ENCODE measurements at places on chromosomes 4 and X. TPM values are rescaled to one million over a fixed set of nuclear protein-coding genes. Genes with fewer than 3 reads are reported as not detected.

- no peak for DNase-seq
Measured at GRCh38 chr4:123449362-123449761, 52.8 kb downstream of the SPRY1 start.

DNA sequence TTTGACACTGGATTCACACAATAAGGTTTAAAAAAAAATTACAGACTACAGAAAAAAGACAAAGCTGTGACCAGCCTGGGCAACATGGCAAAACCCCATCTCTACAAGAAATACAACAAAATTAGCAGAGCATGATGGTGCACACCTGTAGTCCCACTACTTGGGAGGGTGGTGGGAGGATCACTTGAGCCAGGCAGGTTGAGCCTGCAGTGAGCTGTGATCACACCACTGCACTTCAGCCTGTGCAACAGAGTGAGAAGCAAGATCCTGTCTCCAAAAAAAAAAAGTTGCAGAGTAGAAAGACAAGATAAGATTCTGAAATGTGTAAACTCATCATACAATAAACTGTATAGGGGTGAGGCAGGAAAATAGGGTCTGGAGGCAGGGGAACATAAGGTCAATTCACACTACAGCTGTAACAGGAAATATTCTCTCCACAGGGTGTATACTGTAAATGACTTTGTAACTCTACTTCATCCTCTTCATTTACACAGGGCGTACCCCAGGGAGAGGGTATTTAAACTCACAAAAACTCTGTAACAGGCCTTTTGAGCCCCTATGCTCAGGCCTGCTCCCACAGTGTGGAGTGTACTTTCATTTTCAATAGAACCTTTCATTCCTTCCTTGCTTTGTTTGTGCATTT is 112.6 kb upstream of the MAPK10 start:
- DNase-seq = no peak

GRCh38 chr4:83964996-83965541 is 429.2 kb downstream of the GPAT3 start:
- DNase-seq = no peak

DNA sequence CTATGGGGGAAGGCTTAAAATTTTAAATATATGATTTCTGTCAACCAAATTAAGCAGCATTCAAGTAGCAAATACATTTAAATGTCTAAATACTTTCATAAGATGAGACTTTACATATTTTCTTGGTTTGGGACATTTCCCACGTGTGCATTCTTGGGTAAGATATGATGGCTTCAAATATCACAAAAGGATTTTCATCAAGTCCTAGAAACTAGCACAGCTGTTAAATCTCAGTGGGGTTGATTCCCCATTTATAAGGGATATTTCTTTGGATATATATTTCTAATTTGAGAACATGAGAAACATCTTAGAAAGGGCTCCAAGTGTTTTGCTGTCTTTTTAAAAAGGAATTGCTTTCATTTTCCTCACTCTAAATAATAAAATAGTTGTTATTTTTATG is 90.2 kb downstream of the P2RY10 start:
- DNase-seq = no peak

DNA sequence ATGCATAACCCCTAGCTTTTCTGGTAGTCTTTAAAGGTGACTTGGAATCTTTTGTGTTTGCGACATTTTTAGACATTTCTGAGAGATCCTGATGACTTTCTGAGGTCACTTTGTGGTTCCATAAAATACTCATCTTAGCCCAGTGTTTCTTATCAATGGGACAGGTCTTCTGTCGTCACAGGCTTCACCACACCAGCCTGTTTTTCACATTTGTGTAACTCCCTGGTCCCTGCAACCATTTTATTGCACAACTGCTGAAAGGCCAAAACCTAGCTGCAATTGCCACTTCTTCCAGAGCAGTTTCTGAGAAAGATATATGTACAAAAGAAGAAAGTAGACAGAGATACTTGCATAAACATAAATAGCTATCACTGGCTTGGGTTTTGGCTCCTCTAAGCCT is 120.9 kb downstream of the IL15 start:
- DNase-seq = no peak

The SUPT20HL2 gene
- not detected for total RNA-seq

The GYPB gene
- not detected for total RNA-seq

Data from activated CD4-positive, alpha-beta memory T cell treated with anti-CD3 and anti-CD28 coated beads, Interleukin-2, amount 10 ng/mL, durations not matched to agents 7 days and 5 days (primary cell).